ENCODE measurements at places on chromosomes 7 and 10. TPM values are rescaled to one million over a fixed set of nuclear protein-coding genes. Genes with fewer than 3 reads are reported as not detected.

DNA sequence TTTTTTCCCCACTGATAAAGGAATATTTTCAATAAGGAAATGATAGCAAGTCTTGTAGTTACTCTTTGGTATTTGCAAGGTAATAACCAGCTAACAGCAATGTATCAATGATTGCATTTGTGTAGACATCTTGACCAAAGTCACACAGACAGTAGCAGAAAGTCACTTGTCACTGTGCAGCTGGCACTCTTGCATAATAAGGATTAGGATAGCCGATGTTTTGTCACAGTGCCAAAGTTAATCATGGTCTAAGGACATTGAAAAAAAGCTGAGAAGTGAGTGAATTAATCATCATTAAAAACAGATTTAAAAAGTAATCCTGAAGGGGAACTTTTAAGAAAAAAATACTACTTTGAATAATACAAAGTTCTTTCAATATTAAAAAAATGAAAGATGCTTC, 834.3 kb upstream of the C7orf33 start:
- no peaks in the 10 kb centered on the region for H3K36me3 ChIP-seq
- no peaks in the 10 kb centered on the region for H3K27me3 ChIP-seq
- DNase-seq = no peak

ZNF727 gene
- total RNA-seq = 2.3 TPM

DNA sequence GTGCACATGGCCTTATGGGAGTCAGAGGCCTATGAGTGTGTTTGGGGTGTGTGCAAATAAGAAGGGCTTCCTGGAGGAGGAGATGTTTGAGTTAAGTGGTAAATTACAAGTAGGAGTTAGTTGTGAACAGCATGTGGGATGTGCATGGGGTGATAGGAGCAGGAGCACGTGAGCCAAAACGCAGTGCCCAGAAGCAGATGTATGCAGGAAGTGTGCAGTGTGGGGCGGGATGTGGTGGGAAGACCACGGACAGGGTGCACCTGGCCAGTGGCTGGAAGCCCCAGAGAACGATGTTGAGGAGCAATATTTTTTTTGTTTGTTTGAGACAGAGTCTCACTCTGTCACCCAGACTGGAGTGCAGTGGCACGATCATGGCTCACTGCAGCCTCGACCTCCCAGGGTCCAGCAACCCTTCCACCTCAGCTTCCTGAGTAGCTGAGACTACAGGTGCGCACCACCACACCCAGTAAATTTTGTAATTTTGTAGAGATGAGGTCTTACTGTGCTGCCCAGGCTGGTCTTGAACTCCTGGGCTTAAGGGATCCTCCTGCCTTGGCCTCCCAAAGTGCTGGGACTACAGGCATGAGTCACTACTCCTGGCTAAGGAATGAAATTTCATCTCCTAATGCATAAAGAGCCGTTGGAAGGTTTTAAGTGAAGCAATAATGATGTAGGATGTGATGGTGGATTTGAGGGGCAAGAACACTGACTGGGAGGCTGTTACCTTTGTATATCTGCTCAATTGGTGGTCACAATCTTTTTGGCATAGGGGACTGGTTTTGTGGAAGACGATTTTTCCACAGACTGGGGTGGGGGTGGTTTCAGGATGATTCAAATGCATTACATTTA, 78.4 kb downstream of the LYZL2 start:
- no peaks in the 10 kb centered on the region for H3K36me3 ChIP-seq
- no peak overlapping the region for H3K4me3 ChIP-seq
- no peak for DNase-seq
- no peak overlapping the region for H3K27ac ChIP-seq
- H3K27me3 ChIP-seq = no peaks in the 10 kb centered on the region

DNA sequence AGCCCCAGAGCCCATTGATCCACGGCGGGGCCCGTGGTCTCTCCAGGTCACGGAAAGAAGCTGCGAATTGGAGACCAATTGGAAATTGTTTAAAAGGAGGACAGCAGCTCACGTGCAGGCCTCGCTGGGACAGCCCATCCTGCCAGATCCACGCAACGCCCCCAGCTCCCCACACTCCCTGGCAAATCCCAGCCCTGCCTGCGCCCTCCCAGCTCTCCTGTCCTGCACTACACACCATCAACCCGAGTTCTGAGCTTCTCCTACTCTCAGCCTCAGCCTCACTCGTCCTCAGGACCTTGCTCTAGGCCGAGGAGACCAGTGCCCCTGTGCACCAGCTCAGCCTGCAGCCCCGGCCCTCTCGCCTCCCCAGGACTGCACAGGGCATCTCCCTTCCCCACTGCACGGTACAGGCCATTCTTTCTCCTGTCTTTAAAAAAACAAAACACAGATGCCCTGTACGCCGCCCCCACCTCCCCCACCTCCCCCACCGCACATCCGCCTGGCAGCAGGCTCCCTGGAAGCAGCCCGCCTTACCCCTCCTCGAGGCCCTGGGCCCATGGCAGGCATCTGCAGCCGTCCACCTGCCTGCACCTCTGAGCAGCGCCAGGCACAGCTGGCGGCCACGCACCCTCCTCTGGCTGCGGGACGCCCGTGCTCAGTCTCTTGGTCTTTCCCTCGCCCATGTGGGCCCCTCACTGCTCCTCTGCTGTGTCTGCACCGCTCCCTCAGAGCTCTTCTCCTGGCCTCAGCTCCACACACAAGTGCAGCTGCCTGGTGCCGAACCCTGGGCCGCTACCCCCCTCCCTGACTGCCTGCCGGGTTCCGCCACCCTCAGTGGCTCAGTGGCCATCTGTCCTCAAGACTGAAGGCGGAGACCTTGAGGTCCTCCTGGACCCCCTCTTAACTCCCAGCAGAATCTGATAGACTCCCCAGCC, 48.5 kb upstream of the SUN1 start:
- H3K36me3 ChIP-seq = peaks cover 43% of the 10 kb centered on the region
- no peak for DNase-seq
- H3K27ac ChIP-seq = no peak overlapping the region
- H3K27me3 ChIP-seq = no peaks in the 10 kb centered on the region
- peaks cover 27% of the 10 kb centered on the region for H3K4me1 ChIP-seq
- H3K4me3 ChIP-seq = no peak overlapping the region

DNA sequence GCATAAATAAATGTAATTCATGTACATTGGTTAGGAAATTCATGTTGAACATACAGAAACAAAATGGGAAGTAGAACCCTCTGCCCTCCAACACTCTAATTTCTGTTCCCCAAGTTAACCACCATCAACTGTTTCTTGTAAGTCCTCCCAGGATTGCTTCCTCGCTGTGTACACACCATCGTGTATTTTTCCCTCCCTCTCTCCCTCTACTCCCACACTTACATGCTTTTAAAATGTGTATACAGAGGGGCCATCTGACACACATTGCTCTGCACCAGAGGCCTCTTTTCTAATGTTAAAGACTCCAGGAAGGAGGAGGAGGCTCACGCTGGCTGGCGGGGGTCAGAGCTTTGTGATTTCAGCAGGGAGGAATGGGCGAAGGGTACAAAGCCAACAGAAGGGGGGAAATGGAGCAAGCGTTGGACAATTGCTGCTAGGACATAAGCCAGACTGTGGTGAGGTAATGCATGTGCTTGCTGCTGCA, 1.9 kb upstream of the EPHA1 start:
- peaks cover 31% of the 10 kb centered on the region for H3K4me1 ChIP-seq
- H3K27me3 ChIP-seq = no peaks in the 10 kb centered on the region
- no peak overlapping the region for H3K4me3 ChIP-seq
- H3K36me3 ChIP-seq = no peaks in the 10 kb centered on the region
- no peak for DNase-seq

INA gene
- 2.2 TPM for total RNA-seq
